ENCODE measurements at places on chromosomes 7 and 10. TPM values are rescaled to one million over a fixed set of nuclear protein-coding genes. Genes with fewer than 3 reads are reported as not detected.
A peak's percentile ranks its signal among the peaks of the same experiment; 100 is the strongest.

The NEBL gene
- 0.30 TPM for total RNA-seq

The ABCC2 gene
- total RNA-seq: 0.24 TPM

The IFIT1B gene
- total RNA-seq: not detected

The CALHM1 gene
- not detected for total RNA-seq

The FAM241B gene
- 3.4 TPM for total RNA-seq

The CC2D2B gene
- total RNA-seq: 0.46 TPM

The AMZ1 gene
- 5.8 TPM for total RNA-seq

The CLDN3 gene
- total RNA-seq: not detected

The TAS2R41 gene
- total RNA-seq: not detected

The SIRT1 gene
- 23.9 TPM for total RNA-seq

The FFAR4 gene
- not detected for total RNA-seq

The SPDYE1 gene
- not detected for total RNA-seq

- H3K27ac ChIP-seq: no peak overlapping the region
- H3K36me3 ChIP-seq: no peaks in the 10 kb centered on the region
- no peaks in the 10 kb centered on the region for H3K4me1 ChIP-seq
Measured at GRCh38 chr10:109126016-109126415, 797.3 kb downstream of the XPNPEP1 start.

- H3K4me3 ChIP-seq: no peak overlapping the region
- peak overlapping the region; percentile 1 for H3K27ac ChIP-seq
- DNase-seq: no peak
- H3K27me3 ChIP-seq: no peaks in the 10 kb centered on the region
- H3K4me1 ChIP-seq: peaks cover 12% of the 10 kb centered on the region
Measured at GRCh38 chr10:67257018-67257417, 331.2 kb downstream of the LRRTM3 start.

DNA sequence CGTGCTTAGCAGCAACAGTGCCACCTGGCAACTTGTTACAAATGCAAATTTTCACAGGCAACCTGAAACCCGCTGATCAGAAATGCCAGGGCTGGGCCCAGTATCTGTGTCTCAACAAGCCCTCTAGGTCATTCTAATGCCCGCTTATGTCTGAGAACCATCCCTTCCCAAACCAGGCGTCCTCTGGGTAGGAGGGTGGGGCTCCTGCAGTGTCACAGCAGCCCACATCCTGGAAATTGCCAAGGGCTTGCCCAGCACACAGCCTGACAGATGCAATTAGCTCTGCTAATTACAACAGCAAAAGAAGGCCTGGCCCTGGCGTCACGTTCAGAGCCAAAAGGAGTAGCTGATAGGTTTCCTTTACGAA is 15.9 kb downstream of the ITPRIP start:
- no peak overlapping the region for H3K4me3 ChIP-seq
- H3K27me3 ChIP-seq: no peaks in the 10 kb centered on the region
- H3K36me3 ChIP-seq: peaks cover 8% of the 10 kb centered on the region
- H3K27ac ChIP-seq: no peak overlapping the region

DNA sequence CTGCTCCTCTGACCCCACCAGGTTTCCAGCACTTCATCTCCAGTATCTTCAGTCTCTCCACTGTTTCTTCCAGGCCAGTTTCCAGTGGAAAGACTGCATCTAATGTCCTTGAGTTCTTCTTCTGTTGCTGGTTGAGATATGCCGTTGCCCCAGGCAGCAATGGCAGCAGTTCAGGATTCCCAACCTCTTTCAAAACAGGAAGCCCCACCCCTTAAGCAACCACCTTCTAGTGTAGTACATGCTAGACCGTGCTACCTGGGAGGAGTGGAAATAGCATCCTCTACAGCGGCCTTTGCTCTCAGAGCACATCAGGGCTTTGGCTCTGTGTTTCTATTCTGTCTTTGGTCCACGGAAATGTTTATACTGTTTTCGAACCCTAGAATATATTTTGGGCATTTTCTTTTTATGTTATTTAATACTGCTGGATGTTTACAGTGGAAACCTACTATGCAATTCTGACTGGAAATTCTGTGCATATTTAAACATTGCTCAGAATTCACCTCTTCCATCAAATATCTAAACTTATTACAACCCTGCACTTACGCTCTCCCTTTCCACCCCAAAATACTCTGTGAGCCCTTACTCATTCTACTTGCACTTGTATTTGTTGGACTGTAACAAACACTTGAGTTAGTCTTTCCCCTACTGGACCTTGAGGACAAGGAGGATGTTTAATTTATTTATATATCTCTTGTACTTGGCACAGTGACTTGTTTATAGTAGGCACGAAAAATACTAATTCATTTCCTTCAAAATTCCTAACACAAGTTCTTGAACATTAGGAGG is 8.5 kb upstream of the BPGM start:
- DNase-seq: no peak
- H3K27ac ChIP-seq: no peak overlapping the region
- H3K36me3 ChIP-seq: peaks cover 2% of the 10 kb centered on the region
- no peaks in the 10 kb centered on the region for H3K4me1 ChIP-seq
- no peak overlapping the region for H3K4me3 ChIP-seq
- H3K27me3 ChIP-seq: peaks cover 11% of the 10 kb centered on the region

DNA sequence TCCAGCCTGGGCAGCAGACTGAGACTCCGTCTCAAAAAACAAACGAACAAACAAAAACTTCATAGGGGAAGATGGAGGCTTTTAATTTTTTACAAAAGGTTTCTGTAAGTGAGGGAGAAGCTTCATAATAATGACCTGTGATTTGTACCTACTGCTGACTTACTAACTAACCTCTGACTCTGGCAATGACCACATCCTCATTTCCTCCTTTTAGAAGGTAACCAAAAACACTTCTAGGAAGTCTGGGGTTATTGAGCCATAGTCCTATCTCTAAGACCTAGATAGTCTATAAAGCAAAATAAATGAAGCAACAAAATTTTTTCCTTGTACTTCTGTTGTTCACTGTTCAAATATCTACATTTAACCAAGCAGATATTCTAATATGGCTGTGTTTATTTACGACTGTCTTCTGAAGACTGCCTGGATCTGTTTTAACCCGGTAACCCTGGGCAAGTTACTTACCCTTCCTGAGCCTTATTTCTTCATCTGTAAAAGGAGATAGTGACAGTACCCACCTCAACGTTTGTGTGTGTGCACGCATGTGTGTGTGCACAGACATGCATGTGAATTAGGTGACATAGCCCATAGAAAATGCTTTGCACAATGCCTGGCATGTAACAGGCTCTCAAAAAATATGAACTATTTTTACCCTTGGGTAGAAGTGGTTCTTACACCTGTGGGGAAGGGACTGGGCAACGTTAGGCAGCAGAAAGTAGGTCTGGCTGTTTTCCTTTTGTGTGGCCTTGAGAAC is 30.8 kb upstream of the SMNDC1 start:
- H3K4me1 ChIP-seq: peaks cover 29% of the 10 kb centered on the region
- H3K4me3 ChIP-seq: peak overlapping the region; percentile 38
- H3K36me3 ChIP-seq: no peaks in the 10 kb centered on the region
- no peaks in the 10 kb centered on the region for H3K27me3 ChIP-seq

GRCh38 chr7:151381098-151381347 is 28.8 kb downstream of the WDR86 start:
- H3K4me1 ChIP-seq: no peaks in the 10 kb centered on the region
- peaks cover 17% of the 10 kb centered on the region for H3K36me3 ChIP-seq
- H3K27me3 ChIP-seq: peaks cover 22% of the 10 kb centered on the region
- H3K27ac ChIP-seq: no peak overlapping the region
- DNase-seq: no peak

DNA sequence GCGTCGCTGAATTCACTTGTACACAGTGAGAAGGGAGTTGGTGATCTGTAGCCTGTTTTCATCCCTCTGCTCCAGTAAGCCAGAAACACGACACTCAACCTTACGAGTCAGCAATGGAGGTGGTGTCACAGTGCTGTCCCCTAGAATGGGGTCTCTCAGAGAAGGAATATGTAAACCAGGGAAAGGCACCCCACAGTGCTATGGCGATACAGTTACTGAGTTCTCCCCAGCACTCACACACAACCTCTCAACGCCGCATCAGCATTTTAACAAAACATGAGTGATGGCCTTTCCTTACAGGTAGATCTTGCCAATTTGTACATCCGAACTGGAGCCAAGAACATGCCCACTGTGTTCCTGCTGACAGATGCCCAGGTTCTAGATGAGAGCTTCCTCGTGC is 196.3 kb downstream of the CDCA7L start:
- H3K4me3 ChIP-seq: no peak overlapping the region
- DNase-seq: no peak
- H3K4me1 ChIP-seq: no peaks in the 10 kb centered on the region
- H3K36me3 ChIP-seq: no peaks in the 10 kb centered on the region
- H3K27ac ChIP-seq: no peak overlapping the region

DNA sequence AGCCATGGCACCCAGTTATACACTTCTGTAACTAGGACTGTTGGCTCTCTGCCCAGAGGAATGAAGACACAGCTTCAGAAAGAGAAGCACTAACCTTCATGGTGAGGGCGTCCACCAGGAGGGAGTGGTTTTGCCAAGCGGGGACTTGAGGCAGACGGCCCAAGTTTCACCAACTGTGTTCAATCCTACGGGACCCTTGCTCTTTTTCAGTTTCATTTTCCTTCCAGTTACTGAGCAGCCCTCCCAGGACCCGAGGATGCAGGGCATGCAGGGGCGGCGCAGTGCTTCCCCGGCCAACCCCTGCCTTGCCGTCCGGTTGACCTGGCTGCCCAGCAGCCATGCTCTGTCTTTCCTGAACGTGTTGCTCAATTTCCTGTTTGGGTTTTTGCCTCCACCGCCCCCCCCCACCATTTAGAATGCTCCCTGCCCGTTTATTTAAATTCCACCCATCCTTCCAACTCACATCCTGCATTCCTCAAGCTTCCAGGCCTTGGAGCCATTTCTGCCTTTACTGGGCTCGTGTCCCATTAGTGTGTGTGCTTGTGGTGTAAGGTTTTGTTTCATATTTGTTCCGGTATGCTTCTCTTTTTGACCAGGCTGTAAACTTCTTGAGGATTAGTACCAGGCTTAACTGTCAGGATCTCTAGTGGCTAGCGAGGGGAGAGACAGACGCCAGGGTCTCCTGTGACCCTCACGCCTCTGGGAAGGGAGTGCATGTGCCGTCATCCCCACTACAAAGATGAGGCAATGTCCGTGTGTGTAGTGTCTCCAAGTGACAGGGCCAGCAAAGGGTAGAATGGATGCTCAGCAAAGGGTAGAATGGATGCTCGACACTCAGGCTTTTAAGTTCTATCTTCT is 31.6 kb downstream of the IL15RA start:
- peak overlapping the region; percentile 44 for H3K4me3 ChIP-seq
- H3K27ac ChIP-seq: peak overlapping the region; percentile 89
- no peak for DNase-seq
- H3K27me3 ChIP-seq: peaks cover 5% of the 10 kb centered on the region
- H3K36me3 ChIP-seq: no peaks in the 10 kb centered on the region

GRCh38 chr10:2933519-2933918 is 133.8 kb upstream of the PFKP start:
- peaks cover 12% of the 10 kb centered on the region for H3K27me3 ChIP-seq
- no peak for DNase-seq
- no peaks in the 10 kb centered on the region for H3K36me3 ChIP-seq
- H3K4me1 ChIP-seq: peaks cover 12% of the 10 kb centered on the region

- peaks cover 3% of the 10 kb centered on the region for H3K36me3 ChIP-seq
- H3K27ac ChIP-seq: no peak overlapping the region
- peaks cover 17% of the 10 kb centered on the region for H3K4me1 ChIP-seq
- H3K4me3 ChIP-seq: no peak overlapping the region
- H3K27me3 ChIP-seq: peaks cover 15% of the 10 kb centered on the region
Measured at GRCh38 chr10:63758080-63758479, 236.9 kb downstream of the REEP3 start.

GRCh38 chr10:71512312-71512711 is 115.6 kb downstream of the CDH23 start:
- no peaks in the 10 kb centered on the region for H3K36me3 ChIP-seq
- no peak for DNase-seq
- H3K27ac ChIP-seq: no peak overlapping the region
- H3K4me1 ChIP-seq: peaks cover 4% of the 10 kb centered on the region
- H3K27me3 ChIP-seq: peaks cover 24% of the 10 kb centered on the region
- no peak overlapping the region for H3K4me3 ChIP-seq

DNA sequence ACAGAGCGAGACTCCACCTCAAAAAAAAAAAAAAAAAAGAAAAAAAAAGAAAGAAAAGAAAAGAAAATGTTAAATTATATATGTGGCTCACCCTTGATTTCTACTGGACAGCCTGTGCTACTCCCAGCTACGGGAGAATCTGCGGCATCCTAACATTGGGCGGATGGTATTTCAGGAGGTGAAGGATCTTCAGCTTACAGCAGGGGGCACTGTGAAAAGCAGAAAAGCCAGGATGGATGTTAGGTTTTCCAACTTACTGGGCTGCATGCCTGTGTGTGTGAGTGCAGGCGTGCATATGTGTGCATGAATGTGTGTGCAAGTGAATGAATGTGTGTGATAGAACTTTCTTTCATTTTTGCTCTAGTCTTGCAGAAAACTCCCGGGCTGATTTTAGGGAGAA is 1066.5 kb downstream of the TYW1 start:
- DNase-seq: no peak
- no peaks in the 10 kb centered on the region for H3K27me3 ChIP-seq
- H3K4me1 ChIP-seq: no peaks in the 10 kb centered on the region
- H3K27ac ChIP-seq: no peak overlapping the region
- H3K4me3 ChIP-seq: no peak overlapping the region

DNA sequence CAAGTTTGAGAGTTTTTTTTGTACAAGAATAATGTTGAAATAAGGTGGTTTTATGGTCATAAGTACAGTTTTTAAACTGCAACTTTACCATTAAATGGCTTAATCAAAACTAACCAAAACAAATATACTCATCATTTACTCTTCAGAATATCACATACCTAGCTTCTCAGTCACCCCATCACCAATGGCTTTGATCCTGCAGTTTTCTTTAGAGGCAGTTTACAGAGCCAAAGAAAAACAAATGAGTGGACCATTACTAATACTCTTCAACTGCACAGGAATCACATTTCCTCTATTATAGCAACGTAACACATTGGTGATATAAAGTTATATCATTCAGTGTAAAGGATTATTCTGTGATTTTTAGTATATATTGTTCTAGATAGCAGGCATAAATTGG is 576.1 kb upstream of the LRRTM3 start:
- DNase-seq: no peak
- H3K27ac ChIP-seq: no peak overlapping the region
- no peaks in the 10 kb centered on the region for H3K36me3 ChIP-seq
- H3K4me3 ChIP-seq: no peak overlapping the region
- no peaks in the 10 kb centered on the region for H3K27me3 ChIP-seq

DNA sequence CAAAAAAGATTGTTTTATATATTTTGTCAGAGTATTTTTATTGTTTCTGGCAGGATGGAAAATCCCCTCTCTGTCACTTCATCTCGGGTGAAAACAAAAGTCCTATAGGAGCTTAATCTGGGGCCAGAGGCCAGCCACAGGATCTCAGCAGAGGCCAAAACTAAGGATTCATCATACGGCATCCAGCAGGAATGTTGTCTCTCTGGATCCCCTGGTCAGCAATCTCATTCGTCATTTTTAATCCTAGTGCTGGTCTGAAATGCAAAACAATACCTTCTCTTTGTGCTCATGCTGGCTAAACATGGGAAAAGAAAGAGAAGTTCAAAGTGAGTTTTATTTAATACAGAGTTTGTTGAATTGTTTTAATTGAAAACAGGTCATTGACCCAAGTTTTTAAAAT is 482.5 kb upstream of the AUTS2 start:
- DNase-seq: no peak
- no peaks in the 10 kb centered on the region for H3K36me3 ChIP-seq

- no peak overlapping the region for H3K27ac ChIP-seq
- H3K27me3 ChIP-seq: peaks cover 28% of the 10 kb centered on the region
- no peak for DNase-seq
- H3K36me3 ChIP-seq: no peaks in the 10 kb centered on the region
- H3K4me3 ChIP-seq: no peak overlapping the region
Measured at GRCh38 chr7:320297-320696, 30.3 kb downstream of the FOXL3 start.

GRCh38 chr7:149622444-149623210 is 125.0 kb upstream of the ZNF746 start:
- DNase-seq: no peak
- H3K27ac ChIP-seq: peak overlapping the region; percentile 41
- H3K27me3 ChIP-seq: peaks cover 2% of the 10 kb centered on the region
- peaks cover 24% of the 10 kb centered on the region for H3K4me1 ChIP-seq
